Stimulated activated CD8-positive, alpha-beta memory T cell treated with anti-CD3 and anti-CD28 coated beads, Interleukin-2, amount 100 ng/mL, for 1 hour (primary cell): ENCODE measurements at places on chromosomes 1 and 21.

GRCh38 chr1:243818978-243819377, 31.1 kb downstream of the AKT3 start:
- no peak for DNase-seq

DNA sequence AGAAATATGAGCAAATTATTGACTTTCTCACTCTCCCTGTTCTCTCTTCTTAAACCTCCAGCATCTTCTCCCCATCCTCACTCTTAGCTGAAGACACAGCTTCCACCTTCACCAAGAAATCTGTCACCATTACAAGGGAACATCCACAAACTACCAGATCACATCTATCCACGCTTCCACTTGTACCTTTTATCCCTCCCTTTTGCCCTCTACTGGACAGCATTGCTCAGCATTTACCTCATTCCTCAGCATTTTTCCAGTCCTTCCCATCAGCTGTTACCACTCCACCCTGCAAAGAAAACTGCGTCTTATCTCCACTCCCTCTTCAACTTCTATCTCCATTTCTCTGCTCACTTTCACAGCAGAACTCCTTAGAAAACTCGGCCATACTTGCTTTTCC, 42.6 kb downstream of the KCNJ6 start:
- DNase-seq: no peak

DNA sequence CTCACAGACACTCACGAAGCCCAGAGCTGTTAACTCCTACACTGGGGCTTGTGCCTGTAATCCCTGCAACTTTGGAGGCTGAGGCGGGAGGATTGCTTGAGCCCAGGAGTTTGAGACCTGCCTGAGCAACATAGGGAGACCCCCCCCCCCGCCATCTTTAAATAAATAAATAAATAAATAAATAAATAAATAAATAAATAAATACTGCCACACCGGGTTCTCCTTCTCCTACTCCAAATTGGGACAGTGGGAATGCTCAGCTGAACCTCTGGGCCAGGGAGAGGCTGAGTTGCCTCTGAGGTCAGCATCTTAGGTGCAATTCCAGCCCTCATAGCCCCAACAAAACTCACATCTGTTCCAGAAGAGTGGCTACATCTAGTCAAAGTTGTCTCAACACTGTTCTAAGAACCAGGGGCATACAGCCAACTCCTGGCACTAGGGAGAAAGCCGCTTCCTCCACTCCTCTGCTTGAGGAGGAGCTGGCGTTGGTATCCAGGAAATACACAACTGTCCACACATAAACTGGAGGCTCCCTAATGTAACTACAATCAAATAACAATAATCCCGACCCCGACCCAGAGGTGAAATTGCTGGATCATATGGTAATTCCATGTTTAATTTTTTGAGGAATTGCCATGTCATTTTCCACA, 27.0 kb downstream of the C1orf216 start:
- DNase-seq: no peak

- no peak for DNase-seq
Measured at GRCh38 chr1:163035446-163036249, 33.5 kb upstream of the RGS4 start.

DNA sequence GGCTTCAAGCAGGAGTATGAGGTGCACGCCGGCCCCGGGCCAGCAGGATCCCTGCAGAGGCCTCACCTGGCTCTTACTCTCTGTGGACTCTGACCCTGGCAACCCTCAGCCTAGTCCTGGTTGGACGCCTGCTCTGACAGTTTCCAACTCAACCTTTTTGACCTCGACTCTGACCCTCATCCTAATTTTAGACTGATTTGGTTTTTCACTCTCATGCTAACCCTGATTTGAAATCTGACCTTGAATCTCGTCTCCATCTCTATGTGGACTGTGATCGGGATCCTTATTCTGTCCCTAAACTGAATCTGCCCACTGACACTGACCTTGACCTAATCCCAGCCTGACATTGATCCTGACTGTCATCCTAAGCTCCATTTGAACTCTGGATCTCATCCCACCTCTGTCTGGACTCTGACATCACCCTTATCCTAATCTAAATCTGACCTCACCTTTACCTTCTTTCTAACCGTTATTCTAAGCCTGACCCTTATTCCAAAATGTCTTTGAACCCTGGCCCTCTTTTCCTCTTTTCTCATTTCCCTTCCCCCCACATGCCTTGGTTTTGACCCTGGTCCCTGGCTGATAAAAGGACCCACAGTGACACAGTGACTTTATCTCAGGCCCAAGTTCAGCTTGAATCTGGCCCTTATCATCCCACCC, 67.8 kb downstream of the PTPRU start:
- DNase-seq: no peak

DNA sequence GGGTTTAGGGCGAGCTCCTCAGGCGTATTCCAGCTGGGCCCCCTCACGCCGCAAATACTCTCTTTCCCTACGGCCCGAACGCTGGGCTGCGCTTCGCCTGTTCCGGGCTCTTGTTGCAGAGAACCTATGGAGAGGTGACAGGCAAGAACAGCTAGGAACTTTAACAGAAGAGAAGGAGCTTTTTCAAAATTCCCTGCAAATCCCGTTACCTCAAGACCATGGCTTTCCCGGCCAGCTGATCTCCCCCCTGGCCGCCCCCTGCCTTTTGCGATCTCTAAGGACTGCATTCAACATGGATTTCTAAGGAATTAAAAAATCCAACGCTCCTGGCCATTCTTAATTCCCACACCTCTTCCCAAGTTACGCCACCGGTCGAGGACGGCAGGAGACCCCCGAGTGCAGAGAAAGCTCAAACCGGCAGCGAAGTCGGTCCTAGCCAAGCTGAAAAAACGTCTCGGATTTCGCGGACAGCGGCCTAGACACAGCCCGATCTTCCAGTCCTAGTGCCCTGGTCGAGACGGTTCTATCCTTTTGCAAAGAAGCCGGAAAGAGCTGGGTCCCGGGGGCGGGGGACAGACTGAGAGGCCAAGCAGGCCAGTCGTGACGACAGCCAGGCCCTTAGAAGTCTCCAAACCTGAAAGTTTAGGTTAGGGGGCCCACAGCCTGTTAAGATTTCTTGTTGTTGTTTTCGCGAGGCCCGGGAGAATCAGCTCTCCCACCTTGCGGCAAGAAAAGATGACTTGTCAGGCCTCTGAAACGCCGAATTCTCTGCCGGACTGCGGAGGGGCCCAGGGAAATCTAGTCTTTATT, 1.1 kb upstream of the TBX15 start:
- DNase-seq: no peak

- DNase-seq: no peak
Measured at GRCh38 chr1:41499591-41499990, 15.1 kb upstream of the EDN2 start.

DNA sequence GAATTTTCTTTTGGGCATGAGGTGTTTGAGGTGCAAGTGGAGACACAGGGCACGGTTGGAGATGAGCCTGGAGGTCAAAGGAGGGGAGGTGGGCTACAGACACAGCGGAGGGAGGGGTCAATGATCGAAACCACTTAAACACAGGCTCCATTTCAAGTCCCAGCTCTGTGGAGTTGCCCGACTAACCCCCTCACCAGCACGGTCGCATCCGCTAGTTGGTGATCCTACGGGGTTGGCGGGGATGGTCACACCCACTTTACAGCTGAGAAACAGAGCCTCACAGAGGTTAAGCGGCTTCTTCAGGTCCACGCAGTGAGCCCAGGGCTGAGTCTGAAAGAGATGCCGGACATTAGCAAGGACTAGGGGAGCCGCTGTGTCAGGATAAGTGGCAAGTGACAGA, 60.1 kb upstream of the RUNX3 start:
- no peak for DNase-seq

DNA sequence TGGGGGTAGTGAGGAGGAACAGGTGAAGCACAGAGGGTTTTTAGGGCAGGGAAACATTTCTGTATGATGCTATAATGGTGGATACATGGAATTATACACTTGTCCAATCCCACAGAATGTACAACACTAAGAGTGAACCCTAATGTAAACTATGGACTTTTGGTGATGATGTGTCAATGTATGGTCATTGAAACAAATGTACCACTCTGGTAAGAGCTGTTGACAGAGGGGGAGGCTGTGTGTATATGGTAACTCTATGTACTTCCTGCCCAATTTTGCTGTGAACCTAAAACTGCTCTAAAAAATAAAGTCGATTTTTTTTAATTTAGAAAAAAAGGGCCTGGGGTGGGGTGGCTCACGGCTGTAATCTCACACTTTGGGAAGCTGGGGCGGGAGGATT, 22.9 kb downstream of the ASAP3 start:
- no peak for DNase-seq

DNA sequence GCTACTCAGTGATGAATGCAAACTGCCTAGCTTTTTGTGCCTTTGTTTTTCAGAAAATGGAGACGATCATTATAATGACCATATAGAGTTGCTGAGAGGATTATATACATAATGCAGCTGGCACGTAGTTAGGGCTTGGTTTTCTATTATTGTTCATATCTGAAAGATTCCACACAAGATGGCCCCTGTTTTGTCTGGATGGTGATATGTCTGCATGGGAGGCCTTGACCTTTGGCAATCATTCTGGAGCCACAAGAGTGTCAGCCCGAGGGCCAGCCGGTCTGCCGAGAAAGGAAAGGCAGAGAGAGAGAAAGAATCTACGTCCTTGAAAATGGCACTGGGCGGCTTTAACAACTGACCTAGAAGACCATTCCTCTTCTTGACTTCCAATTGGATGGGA, 5.7 kb upstream of the SH2D1B start:
- no peak for DNase-seq

DNA sequence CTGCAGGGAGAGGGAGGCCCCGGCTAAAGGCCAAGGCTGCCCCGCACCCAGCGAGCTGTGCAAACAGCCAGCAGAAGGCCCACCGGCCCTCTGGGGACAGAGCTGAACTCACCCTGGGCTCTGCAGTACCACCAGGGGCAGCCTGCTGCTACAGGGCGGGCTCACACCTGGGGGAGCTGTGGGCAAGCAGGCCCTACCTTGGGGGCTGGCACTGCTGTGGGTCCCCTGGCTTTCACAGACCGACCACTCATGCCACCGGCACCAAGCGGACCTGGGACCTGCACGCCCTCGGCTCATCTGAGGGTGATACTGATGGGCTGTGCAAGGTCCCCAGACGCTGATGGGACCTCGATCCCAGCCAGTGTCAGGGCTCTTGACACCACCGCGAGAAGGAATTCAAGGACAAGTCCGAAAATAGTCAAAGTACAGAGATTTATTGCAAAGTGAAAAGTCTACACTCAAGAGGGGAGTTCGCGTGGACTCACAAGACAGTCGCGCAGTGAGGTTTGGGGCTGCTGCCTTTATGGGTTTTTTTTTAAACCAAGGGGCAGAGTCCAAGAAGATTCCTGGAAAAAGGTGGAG, 61.0 kb upstream of the ADARB1 start:
- DNase-seq: no peak

- DNase-seq: no peak
Measured at GRCh38 chr1:210746024-210746731, 387.8 kb downstream of the KCNH1 start.

- DNase-seq: no peak
Measured at GRCh38 chr1:43818691-43819090, 111.4 kb downstream of the ST3GAL3 start.

- DNase-seq: no peak
Measured at GRCh38 chr1:225963735-225964530, 22.9 kb upstream of the LEFTY2 start.
